Substantia nigra (tissue), 51 donors: ENCODE measurements at places on chromosomes 12 and 14.

DNA sequence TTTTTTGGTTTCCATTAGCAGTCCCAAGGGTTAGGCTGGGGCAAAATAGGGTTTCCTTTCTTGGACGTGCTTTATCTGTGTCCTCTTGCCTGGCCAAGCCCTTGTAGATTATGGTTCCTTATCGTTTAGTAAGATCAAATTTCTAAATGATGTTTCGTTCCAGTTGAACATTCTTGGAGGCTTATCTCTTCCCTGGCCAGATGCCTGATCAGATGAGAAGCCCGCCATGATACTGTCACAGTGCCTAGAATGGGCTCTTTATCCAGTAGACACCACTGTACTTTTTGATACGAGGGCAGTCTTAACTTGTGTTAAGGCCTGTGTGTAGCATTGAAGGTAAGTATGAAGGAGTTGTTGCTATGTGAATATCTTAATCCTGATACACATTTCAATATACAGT is 76.1 kb upstream of the TMEM263 start:
- DNase-seq: no peak

GRCh38 chr12:27779416-27779919 is 565 bp upstream of the KLHL42 start:
- DNase-seq: peak; percentile 64

DNA sequence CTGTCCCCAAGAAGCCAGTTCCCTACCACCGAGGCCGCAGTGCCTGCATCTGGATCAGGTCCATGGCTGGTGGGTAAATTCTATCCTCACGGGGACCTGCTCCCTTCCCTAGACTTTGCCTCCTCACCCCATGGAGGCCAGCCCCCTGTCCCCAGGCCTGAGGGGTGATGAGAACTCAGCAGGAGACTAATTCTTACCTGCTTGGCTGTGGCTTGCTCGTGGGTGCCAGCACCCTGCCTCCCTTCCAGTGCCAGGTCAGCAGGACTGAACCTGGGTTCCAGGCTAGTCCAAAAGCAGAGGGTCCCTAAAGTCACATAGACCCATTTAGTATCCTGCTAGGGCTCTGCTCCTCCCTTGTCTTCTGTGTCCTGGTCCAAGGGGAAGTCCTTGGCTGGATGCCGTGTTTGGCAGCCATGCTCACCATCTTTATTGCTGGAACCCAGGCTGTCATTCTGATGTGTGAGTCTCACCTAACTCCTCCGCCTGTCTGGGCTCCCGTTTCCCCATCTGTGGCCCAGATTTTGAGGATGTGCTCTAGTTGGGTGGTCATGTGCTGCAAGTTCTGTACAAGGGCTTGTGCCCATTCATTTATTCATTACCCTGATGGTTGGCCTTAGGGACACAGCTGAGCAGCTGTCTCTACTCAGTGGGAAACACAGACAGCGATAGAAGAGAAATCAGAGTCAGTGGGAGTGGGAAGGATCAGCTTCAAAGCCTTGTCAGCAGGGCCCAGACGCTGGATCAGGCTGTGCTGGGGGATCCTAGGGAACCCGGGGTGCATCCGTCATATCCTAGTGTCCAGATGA is 949 bp downstream of the PLBD2 start:
- peak; percentile 60 for DNase-seq

- DNase-seq: no peak
Measured at GRCh38 chr12:42372154-42372791, 46.3 kb downstream of the PPHLN1 start.

DNA sequence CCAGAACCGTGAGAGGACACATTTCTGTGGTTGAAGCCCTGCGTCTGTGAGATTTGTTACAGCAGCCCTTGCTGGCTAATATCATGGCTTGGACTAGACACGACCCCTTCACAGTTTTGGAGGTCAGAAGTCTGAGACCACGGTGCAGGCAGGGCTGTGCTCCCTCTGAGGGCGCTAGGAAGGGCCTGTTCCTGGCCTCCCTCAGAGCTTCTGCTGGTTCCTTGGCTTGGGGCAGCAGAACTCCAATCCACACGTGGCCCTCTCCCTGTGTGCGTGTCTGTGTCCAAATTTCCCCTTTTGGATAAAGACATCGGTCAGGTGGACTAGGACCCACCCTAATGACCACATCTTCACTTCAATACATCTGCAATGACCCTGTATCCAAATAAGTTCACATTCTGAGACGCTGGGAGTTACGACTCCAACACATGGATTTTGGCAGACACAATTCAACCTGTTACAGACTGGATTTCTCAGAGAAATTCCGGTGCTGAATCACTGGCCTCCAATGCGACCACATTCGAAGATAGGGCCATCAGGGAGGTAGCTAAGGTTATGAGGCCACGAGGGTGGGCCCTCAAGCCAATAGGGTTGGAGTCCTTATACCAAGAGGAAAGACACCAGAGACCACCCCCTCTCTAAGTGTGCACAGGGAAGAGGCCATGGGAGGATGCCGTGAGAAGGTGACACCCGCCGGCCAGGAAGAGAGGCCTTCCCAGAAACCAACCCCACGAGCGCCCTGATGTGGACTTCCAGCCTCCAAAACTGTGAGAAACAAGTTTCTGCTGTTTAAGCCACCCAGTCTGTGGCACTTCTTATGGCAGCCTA is 43.6 kb upstream of the PPP2R5C start:
- no peak for DNase-seq

GRCh38 chr14:59847711-59848110 is 22.9 kb downstream of the RTN1 start:
- no peak for DNase-seq

DNA sequence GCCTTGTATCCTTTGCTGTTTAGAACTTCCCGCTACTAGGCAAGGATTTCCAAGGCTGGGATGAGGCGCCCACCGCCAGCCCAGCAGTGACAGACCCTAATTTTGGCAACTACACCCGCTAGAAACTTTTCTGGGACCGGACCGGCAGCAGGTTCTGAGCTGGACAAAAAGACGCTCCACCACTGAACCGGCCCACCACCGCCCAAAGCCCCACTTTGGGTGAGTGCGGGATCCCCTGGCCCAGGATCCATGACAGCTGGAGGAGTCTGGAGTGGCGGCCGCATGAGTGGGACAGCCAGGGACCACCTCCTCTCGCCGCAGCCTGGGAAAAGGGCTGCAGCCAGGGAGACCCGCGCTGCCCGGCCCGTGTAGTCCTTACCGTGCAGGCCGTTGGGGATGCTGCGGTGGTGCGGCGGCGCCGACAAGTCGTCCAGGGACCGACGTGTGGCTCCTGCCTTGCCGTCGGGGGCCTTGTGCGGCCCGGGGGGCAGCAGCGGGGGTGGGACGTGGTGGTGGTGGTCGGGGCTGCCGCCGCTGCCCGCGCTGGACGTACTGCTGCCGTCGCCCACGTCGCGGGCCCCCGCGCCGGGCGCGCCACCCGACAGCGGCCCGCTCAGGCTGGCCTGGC is 1.1 kb downstream of the CCDC85C start:
- no peak for DNase-seq

DNA sequence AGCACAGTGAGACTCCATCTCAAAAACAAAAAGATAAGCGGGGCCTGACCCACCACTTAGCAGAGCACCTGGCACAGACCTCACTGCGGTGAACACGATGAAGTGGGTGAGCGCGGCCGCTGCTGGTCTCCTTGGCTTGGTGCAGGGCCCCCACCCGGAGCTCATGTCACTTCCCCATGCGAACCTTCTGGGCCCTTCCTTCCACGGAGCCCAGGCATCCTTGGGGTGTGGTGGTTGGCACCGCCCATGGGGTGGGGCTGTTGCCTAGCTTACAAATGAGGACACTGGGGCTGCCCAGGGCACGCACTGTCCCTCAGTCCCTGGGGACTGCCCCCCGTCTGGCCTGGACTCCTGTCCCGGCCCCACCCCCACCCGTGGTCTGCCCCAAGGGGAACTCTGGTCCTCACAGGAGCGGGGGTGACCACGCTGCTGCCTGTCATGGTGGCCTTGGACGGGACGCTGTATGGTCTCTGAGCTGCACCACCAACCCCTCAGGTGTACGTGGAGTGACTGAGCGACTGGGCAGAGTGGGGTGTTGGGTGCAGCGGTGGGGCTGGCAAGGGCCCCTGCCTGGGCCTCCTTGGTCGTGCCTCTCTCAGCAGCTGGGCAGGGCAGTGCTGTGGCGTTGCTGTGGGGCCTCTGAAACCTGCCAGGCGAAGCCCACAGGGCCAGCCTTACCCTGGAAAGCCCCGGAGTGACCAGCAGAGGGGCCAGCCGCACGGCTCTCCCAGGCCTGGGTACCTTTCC is 15.3 kb downstream of the FBRSL1 start:
- no peak for DNase-seq

DNA sequence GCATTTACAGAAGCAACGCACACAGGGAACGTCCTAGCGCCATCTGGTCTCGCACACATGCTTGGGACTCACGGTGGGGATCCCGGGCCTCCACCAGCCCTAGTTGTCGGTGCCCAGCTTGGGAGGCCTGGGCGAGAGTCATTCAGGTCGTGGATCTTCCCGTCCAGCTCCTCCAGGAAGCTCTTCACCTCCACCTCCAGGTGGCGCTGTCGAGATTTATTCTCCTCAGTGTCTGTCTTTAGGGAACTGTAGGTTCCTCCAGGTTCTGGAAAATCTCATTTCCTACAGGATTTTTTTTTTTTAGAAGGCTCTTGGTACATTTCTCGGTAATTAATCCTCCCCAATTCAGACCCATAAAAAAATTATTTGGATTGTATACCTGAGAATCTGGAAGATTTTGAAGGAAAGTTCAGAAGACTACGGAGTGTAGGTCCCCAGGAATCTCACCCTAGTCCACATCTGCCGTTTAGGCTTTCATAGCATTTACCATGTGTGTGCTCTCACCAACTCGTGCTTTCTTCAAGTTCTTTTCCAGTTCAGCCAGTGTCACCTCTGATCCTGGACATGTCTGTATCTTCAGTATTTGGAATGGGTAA is 910.0 kb downstream of the TMEM121 start:
- DNase-seq: no peak

DNA sequence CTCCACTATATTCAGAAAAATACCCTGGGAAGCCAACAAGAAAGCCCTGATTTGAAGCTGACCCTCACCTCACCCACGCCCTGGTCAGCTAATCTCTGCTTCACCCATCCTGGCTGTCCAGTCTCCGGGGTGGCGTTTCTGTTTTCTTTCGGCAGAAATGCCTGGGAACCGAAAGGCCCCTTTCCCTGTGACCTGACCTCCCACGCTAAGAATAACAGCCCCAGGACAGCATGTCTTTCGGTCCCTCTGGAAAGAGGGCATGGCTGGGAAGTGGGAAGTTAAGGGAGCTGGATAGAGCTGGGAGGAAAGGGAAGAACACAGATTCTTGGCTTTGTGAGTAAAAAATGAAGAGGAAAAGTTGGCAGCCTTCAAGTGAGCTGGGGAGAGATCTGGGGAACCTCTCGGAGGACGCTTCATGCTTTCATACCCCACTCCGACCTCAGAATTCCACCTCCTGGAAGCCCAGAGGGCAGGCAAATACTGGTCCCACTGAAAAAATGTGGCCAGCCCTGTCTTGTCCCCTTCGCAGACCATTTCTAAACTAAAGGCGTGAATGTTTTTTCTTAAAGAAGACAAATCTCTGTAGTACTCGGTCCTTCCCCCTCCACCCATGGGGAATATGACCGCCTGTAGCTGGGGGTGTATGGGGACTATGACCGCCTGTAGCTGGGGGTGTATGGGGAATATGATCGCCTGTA is 163.0 kb upstream of the FKBP4 start:
- no peak for DNase-seq

DNA sequence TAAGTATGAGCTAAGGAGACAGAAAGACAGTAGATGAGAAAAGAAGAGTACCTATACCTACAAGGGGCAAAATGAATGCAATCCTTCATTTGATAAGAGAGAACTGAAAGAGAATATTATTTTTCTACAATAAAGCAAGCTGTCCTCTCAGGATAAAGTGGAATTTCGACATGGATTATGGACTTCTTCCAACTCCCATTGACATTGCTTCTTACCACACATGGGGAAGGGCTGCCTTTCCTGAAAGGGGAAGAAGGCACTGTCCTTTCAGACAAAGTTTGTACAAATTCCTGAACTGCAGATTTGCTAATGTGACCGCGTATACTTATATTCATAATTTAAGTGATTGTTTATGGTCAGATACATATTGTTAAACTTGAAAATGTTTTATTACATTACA is 4.3 kb upstream of the HEBP1 start:
- DNase-seq: no peak

DNA sequence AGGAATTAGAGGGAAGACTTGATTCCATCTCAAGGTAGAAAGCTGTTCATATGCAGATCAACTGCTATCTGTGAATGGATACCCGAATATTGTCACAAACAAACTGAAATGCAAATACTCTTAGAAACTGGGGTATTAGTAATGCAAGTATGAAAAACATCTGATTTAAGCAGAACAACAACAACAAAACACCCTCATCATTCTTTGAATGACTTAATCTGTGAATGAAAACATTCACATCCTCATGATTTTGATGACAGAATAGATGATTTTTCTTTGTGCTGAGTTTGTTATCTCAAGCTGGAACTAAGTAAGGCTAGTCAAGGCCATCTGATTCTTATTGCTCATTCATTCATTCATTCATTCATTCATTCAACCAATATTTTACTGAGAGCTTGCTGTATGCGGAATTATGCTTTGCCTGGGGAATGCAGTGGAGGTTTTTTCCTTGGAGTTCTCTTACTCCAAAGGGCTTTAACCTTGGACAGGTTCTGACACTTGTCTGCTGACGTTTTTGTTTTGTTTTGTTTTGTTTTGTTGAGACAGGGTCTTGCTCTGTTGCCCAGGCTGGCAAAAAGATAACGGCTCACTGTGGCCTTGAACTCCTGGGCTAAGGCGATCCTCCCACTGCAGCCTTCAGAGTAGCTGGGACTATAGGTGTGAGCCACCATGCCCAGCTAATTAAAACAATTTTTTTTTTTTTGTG is 23.3 kb downstream of the OR10G3 start:
- DNase-seq: no peak

DNA sequence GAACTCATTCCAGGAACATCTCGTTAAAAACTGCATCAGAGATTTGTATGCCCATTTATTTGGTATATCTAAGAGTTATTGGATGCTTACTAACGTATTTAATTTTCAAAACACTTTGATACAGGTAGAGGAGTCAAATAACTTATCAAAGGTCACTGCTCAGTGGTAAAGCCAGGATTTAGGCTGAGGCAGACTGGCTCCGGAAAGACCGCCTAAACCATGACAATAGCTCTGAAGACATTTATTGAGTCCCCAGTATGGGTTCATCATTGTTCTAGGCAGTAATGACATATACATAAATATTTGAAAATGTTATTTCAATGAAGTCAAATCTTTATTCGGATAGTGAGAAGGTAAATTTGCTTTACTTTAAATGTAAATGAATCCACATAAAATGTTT is 30.3 kb downstream of the WBP11 start:
- no peak for DNase-seq

DNA sequence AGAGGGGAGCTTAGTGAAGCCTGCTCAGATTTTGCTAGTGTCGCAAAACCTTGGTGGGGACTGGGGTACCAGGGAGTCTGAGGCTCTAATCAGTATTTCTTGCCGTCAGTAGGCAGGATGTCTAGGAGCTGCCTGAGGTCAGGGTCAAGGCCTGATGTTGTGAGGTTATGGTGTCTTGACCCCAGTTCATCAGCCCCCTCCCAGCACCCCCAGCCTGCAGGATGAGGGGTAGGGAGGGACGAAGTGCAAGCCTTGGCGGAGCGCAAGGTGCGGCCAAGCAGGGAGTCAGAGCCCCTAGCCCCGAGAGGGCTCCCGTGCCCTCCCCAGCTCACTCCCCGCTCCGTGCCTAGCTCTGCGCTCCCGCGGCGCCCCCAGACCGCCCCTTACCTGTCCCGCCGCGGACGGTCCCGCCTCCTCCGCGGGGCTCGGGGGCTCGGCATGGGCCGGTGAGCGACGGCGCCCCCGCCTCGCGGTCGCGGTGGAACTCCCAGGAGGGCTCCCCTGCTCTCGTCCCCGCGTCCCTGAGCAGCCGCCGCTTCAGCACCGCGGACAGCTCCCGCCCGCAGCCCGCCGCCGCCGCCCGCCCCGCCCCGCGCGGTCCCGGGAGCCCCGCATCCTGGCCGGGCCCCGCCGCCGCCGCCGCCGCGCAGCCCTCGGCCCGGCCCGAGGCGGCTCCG is 347 bp downstream of the SYNDIG1L start:
- DNase-seq: no peak
